ENCODE measurements at places on chromosomes 1 and 21.

- DNase-seq, result no peak
These were observed 26.8 kb downstream of the TMEM201 start for GRCh38 chr1:9615316-9616063.

GRCh38 chr1:53180951-53181350 is 15.7 kb upstream of the CPT2 start:
- no peak for DNase-seq

DNA sequence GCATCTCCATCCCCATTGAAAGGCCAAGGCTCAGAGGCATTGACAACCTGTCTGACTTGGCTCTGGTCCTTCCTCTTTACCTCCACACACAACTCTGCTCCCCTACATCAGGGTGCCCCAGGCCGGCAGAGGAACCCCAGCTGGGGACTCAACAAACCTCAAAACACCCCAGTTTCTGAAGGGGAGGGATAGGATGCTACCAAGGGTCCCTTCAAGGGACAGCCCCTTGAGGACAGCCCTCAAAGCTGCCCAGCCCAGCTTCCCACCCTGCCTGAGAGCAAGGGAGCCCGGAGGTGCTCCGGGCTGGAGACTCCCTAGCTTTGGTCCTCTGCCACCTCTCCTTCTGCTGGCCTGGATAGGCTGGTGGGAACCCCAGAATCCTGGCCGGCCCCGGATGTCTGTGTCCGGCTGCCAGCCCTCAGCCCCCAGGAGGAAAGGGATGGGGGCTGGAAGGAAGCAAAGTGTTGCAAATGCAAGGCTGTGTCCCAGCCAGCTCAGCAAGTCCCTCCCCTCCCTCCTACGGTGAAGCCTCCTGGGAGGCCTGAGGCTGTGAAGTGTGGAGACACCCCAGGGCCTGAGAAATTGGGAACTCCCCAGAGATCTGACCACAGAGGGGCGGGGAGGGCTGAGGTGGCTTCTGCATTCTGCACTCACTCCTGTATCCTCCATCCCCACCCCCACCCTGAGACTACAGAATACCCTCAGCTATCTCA is 1.1 kb upstream of the MARCKSL1 start:
- DNase-seq, result no peak

GRCh38 chr21:41615613-41616012 is 107.7 kb upstream of the TMPRSS2 start:
- no peak for DNase-seq
